ENCODE measurements at places on chromosomes 6 and 20. TPM values are rescaled to one million over a fixed set of nuclear protein-coding genes. Genes with fewer than 3 reads are reported as not detected.

DNA sequence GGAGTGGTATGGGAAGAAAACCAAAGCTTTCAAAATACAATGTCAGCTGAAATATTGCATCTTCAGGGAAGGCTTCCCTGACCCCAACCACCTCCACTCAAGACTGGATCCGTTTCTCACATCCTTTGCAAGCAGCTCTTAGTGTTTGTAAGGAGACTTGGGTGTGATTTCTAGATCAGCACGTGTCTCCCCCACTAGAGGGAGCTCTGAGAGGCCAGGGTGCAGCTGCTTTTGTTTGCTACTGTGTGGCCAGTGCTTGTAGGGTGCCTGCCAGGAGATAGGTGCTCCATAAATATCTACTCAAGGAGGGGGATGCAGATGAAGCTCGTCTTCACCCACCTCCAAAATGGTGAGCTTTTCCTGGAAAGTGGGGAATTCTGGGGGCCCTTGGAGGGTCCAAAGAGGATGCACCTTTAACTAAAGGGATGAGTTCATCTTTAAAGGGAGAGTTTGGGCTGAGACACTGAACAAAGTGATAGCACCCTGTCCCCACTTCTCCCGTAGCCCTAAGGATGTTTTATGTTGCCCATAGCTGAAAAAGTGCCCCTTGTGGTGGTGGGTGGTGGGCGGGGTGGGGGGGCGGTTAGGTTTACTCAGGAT is 52.6 kb upstream of the MAFB start:
- peak; percentile 33 for DNase-seq

The TMEM200A gene
- total RNA-seq, result 0.04 TPM

- DNase-seq, result no peak
Observed at GRCh38 chr6:48472535-48472934, 361.5 kb upstream of the PTCHD4 start.

The SLC17A1 gene
- not detected for total RNA-seq

The RNASET2 gene
- total RNA-seq, result 99.2 TPM

- DNase-seq, result no peak
Observed at GRCh38 chr20:4887586-4887985, 113.7 kb downstream of the SLC23A2 start.

Data from K562 (cell line).